ENCODE measurements at places on chromosomes 2 and 18.
A peak's percentile ranks its signal among the peaks of the same experiment; 100 is the strongest.

GRCh38 chr2:231680992-231681852 lies 27.1 kb upstream of the PTMA start:
- no peak for DNase-seq

- peak; percentile 46 for DNase-seq
Measured at GRCh38 chr2:214730800-214731407, 78.6 kb downstream of the BARD1 start.

DNA sequence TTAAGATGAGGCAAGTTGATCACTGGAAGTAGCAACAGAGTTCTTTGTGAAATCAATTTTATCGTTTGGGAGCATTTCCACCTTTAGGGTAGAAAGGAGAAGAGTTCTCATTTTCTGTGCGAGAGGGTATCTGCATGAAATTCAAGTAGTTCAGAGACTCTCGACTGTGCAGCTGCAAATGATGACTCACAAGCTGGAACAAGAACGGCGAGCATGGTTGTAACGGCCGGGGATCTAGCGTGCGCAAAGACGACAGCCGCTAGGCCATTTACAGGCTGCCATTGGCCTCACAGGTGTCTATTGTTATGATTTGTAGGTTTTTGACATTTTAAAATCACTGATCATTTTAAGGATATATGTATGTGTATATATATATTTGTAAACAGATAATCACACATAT lies 5.2 kb downstream of the KLHL29 start:
- no peak for DNase-seq

GRCh38 chr2:156379071-156379470 lies 46.5 kb upstream of the NR4A2 start:
- no peak for DNase-seq

DNA sequence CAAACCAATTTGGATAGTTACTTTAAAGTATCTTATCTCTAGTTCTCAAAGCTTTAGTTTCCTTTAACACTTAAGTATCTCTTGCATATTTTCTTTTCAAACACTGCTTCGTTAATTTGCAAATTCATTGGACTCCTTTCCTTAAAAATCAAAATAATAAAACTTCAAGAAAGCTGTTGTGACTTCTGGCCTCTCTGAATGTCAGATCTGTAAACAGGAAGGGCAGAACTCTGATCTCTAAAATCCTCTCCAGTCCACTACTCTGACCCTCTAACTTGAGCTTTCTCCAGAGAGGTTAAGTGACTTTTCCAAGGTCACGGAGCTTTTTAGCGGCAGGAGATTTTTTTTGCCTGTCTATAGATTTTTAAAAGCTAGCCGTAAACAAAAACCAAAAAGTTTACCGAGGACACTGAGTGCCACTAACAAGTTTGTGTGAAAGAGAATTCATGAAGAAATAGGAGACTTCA lies 155.5 kb downstream of the TGIF1 start:
- no peak for DNase-seq

All from NCI-H2029 treated with DMSO at 0.1 percent for 48 hours (cell line).